ENCODE measurements at places on chromosomes 2 and 18.

DNA sequence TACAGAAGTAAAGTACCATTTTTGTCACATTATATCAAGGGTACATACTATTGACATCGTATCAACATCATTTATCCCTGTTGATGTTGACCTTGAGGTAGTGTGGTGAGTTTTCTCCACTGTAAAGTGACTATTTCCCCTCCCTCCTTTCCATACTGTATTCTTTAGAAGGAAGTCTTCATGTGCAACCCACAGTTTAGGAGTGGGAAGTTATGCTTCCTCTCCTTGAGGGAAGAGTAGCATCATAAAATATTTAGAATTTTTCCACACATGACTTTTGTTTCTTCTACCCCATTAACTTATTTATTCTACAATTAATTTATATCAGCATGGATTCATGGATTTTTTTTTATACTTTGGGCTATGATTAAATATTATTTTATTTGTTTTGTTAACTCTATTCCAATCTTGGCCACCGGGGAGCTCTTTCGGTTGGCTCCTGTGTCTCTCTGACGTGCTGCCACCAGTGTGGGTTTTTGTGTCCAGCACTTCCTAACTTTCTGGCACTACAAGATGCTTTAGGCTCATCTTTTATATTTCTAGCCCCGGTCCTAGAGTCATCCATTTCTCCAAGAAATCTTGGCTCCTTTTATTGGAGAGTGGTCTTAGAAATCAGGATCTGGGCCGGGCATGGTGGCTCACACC is 19.0 kb downstream of the AQP12B start:
- no peaks in the 10 kb centered on the region for H3K4me1 ChIP-seq
- H3K27ac ChIP-seq = no peak overlapping the region
- H3K4me3 ChIP-seq = no peak overlapping the region
- H3K36me3 ChIP-seq = no peaks in the 10 kb centered on the region
- no peak for DNase-seq
- no peaks in the 10 kb centered on the region for H3K27me3 ChIP-seq

GRCh38 chr2:48624696-48625095 is 7.0 kb downstream of the GTF2A1L start:
- H3K4me3 ChIP-seq = no peak overlapping the region
- H3K36me3 ChIP-seq = no peaks in the 10 kb centered on the region
- H3K4me1 ChIP-seq = no peaks in the 10 kb centered on the region
- no peak for DNase-seq
- no peak overlapping the region for H3K27ac ChIP-seq

DNA sequence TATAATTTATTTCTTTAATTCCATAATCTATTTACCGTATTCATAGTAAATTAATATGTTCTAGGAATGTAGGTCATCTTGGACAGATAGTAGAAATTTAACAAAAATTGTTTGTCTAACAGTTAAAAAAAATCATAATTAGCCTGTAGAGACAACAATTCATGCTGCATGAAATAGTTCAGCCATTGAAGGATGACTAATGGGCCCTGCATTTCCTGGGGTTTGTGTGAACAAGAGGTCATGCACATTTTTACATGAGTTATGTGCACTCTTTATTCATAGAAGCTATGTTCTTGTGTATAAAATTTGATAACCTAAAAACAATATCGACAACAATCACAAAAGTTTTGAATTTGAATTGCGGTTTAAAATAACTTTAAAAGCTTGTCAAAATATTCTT is 1663.6 kb downstream of the SUCLG1 start:
- H3K4me1 ChIP-seq = no peaks in the 10 kb centered on the region
- DNase-seq = peak; percentile 86
- no peaks in the 10 kb centered on the region for H3K36me3 ChIP-seq
- H3K27me3 ChIP-seq = no peaks in the 10 kb centered on the region
- H3K4me3 ChIP-seq = no peak overlapping the region

- no peaks in the 10 kb centered on the region for H3K36me3 ChIP-seq
- H3K27me3 ChIP-seq = no peaks in the 10 kb centered on the region
- no peaks in the 10 kb centered on the region for H3K4me1 ChIP-seq
- H3K4me3 ChIP-seq = no peak overlapping the region
- H3K27ac ChIP-seq = no peak overlapping the region
These were observed 56.3 kb upstream of the HPCAL1 start for GRCh38 chr2:10246370-10246769.

- DNase-seq = no peak
- no peak overlapping the region for H3K27ac ChIP-seq
- no peak overlapping the region for H3K4me3 ChIP-seq
- peaks cover 7% of the 10 kb centered on the region for H3K4me1 ChIP-seq
- no peaks in the 10 kb centered on the region for H3K36me3 ChIP-seq
- no peaks in the 10 kb centered on the region for H3K27me3 ChIP-seq
These were observed 28.8 kb downstream of the HDAC4 start for GRCh38 chr2:239371726-239372686.

DNA sequence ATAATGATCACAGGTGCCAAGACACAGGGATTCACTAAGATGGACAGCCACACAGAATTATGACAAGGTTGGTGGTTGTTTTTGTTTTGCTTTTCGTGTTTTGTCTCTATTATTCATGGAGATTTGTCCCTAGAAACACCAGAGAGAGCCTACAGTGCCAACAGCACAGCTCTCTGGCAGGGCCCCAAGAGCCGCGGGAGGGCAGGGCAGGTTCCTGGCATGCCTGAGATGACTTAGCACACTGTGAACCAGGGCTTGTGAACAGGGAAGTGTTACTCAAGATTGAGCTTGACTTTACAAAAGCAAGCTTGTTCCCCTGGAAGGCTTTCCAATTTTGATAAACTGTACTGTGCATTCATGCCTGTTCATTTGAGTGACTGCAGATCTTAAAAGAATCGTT is 437.4 kb upstream of the SALL3 start:
- H3K4me3 ChIP-seq = no peak overlapping the region
- no peaks in the 10 kb centered on the region for H3K27me3 ChIP-seq
- H3K4me1 ChIP-seq = no peaks in the 10 kb centered on the region
- no peak overlapping the region for H3K27ac ChIP-seq
- no peak for DNase-seq
- no peaks in the 10 kb centered on the region for H3K36me3 ChIP-seq

DNA sequence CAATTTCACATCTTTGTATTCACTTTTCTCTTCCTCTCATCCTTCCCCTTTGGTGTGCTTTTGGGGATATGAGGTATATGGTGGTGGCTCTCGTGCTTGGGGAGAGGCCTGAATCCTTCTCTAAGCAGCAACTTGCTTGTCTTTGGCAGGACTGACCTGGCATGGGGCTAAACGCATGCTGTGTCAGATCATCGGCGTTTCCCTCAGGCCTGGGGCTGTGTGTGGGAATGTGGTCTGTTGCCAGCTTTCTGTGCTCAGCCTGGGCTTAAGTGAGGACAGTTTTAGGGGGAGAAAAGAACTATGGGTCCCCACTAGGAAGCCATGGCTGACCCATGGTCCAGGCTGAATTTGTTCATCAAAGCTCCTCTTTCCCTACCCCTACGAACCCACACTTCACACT is 60.7 kb downstream of the TET3 start:
- peaks cover 20% of the 10 kb centered on the region for H3K4me1 ChIP-seq
- no peak overlapping the region for H3K4me3 ChIP-seq
- DNase-seq = no peak

- H3K36me3 ChIP-seq = no peaks in the 10 kb centered on the region
- no peak overlapping the region for H3K27ac ChIP-seq
- no peaks in the 10 kb centered on the region for H3K27me3 ChIP-seq
- no peaks in the 10 kb centered on the region for H3K4me1 ChIP-seq
- no peak overlapping the region for H3K4me3 ChIP-seq
- peak; percentile 77 for DNase-seq
These were observed 137.4 kb upstream of the ETAA1 start for GRCh38 chr2:67259556-67260342.

DNA sequence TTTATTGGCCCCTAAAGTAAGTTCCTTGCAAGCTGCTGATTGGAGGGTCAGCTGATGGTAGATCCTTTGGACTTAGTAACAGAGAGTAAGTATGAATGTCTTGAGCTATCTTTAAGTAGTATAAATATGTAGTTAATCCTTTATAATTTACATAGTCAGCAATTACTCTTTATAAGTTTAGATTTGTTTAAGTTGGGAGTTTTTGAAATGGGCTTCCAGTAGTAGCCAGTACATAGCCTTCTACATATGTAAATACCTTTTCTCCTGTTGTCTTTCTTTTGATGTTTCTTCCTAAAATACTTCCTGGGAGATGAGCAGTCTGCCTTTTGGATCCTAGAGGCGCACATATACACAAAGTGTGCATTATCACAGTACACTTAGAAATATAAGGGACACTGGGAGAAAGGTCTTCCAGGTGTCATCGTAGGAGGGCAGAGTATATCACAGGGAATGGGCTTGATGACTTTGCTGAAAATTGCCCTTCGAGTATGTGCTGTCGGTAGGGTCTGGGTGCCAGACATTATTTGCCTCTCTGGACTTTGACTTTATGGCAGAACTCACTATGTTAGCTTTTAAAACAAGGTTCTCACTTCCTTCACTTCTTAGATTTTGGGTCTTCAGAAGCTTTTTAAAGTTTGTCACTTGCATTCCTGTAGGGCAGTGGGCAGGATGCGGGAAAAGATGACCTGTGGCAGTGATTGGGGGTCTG is 21.6 kb downstream of the TTLL4 start:
- no peak overlapping the region for H3K27ac ChIP-seq
- H3K4me3 ChIP-seq = no peak overlapping the region
- no peaks in the 10 kb centered on the region for H3K27me3 ChIP-seq
- no peaks in the 10 kb centered on the region for H3K4me1 ChIP-seq
- DNase-seq = no peak

DNA sequence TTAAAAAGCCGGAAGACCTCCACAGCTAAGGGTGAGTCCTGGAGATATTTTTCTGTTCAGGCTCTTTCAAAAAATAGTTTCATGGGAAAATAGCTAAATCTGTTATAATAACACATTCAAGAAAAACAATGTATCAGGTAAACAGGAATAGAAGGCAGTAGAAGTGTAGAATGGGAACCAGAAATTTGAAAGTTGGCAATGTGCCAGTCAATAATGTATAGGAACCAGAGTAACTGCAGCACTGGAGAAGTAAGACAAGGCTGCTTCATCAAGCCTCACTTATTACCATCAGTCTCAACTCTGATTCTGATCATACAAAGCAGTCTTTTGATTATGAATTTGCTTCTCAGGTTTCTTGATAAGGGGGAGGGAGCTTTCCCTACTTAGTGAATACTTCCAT is 81.4 kb upstream of the VRK2 start:
- no peak overlapping the region for H3K4me3 ChIP-seq
- no peak overlapping the region for H3K27ac ChIP-seq
- H3K4me1 ChIP-seq = no peaks in the 10 kb centered on the region
- H3K36me3 ChIP-seq = no peaks in the 10 kb centered on the region
- no peaks in the 10 kb centered on the region for H3K27me3 ChIP-seq

GRCh38 chr2:26148501-26148900 is 24.4 kb upstream of the GAREM2 start:
- no peak overlapping the region for H3K4me3 ChIP-seq
- H3K36me3 ChIP-seq = no peaks in the 10 kb centered on the region
- H3K4me1 ChIP-seq = no peaks in the 10 kb centered on the region
- no peak overlapping the region for H3K27ac ChIP-seq
- peak; percentile 21 for DNase-seq
- peaks cover 24% of the 10 kb centered on the region for H3K27me3 ChIP-seq

GRCh38 chr18:38539371-38539770 is 973.8 kb upstream of the CELF4 start:
- H3K27ac ChIP-seq = no peak overlapping the region
- H3K4me1 ChIP-seq = no peaks in the 10 kb centered on the region
- DNase-seq = no peak
- H3K27me3 ChIP-seq = no peaks in the 10 kb centered on the region

- H3K36me3 ChIP-seq = peaks cover 9% of the 10 kb centered on the region
- no peak overlapping the region for H3K4me3 ChIP-seq
- H3K27ac ChIP-seq = no peak overlapping the region
- no peaks in the 10 kb centered on the region for H3K27me3 ChIP-seq
- peaks cover 4% of the 10 kb centered on the region for H3K4me1 ChIP-seq
These were observed 5.8 kb downstream of the HTRA2 start for GRCh38 chr2:74535440-74535965.

DNA sequence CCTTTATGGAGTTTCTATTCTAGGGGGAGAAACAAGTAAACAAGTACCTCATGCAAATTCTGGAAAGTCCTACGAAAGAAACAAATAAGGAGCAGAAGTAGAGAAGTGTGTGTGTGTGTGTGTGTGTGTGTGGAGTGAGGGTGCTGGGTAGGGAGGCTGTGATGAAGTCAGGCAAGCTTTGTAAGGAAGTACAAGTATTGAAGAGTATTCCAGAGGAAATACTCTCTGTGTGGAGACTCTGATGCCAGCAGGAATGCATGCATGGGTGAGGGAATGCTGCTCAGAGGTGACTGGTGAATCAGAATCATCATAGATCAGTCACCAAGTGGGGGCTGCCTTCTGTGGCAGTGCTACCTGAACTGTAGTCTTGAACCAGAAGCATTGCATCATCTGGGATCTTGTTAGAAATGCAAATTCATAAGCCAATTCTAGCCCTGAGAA is 34.5 kb downstream of the SLC4A3 start:
- no peak overlapping the region for H3K4me3 ChIP-seq
- peaks cover 26% of the 10 kb centered on the region for H3K4me1 ChIP-seq
- DNase-seq = no peak
- H3K36me3 ChIP-seq = no peaks in the 10 kb centered on the region
- H3K27me3 ChIP-seq = no peaks in the 10 kb centered on the region
- H3K27ac ChIP-seq = peak overlapping the region; percentile 79

DNA sequence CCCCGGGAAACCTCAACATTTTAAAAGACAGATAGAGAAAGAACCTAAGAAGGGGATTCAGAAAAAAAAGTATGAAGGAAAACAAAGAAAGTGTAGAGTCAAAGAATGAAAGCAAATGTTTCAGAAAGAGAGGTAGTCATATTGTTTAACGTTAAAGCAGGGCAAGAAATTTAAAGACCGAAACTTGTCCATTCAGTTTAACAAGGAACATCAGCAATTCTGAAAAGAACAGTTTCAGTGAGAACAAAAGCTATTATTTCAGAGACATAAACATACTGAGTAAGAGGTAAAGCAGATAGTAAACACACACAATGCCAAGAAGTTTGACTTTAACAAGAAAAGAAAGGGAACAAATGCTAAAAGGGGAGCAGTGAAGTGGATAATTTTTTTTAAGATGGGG is 41.1 kb downstream of the MBD2 start:
- peaks cover 10% of the 10 kb centered on the region for H3K36me3 ChIP-seq
- H3K27ac ChIP-seq = no peak overlapping the region
- DNase-seq = no peak

DNA sequence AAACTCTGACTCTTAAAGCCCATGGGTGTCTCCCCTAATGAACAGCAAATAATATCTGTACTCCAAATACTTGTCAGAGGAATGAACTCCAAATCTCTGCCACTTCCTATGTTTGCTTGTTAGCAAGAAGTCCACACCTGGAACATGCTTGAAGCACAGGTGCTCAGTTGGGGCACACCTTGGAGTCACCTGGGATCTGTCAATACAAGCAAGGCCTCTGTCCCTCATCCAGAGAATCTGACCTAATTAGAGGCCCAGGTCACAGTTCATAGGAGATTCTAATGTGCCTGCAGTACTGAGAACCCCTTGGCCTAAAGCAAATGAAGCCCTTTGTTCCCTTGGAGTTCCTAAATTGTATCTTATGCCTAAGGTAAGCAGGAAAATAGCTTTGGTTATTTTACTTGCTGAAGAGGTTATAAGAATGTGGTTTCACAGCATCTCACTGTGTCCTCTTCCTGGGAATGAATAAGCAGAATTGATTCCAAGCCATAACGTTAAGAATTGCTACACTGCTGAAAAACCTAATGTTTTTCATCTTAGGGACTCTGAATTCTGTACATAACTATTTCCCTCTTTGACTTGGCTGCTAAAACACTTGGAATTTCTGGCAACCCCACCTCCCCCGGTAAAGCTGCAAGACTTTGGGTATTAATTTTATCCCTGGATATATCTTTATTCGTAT is 113.4 kb downstream of the PIEZO2 start:
- no peaks in the 10 kb centered on the region for H3K4me1 ChIP-seq
- no peak overlapping the region for H3K27ac ChIP-seq
- DNase-seq = no peak
- no peaks in the 10 kb centered on the region for H3K27me3 ChIP-seq

Measured in cardiac muscle cell (in vitro differentiated cells and primary cell).